CD4-positive, alpha-beta T cell treated with Interleukin-6 at 100 ng/mL for 8 hours (primary cell): ENCODE measurements at places on chromosomes 3 and 15.
A peak's percentile ranks its signal among the peaks of the same experiment; 100 is the strongest.

DNA sequence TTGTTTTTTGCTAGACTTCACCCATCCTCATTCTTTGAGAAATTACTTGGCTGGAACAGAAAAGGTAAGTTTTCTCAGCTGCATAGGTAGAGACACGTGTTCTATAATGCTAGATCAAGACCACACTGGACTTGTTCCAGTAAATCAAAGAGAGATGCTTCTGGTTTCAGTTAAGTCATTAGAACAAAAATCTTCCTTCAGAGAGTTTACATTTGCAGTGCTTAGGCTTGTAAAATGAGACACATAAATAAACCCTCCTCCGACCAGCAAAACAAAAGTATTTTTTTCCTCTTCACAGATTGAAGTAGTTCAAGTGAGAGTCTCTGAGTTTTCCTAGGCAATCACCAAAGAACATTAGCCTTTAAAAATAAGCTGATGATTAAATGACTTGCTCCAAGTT, 87.3 kb upstream of the PROK2 start:
- DNase-seq = no peak

- no peak for DNase-seq
Observed at GRCh38 chr15:74027688-74028087, 33.2 kb downstream of the PML start.

GRCh38 chr3:65701516-65701915, 337.2 kb downstream of the MAGI1 start:
- no peak for DNase-seq

GRCh38 chr15:40877694-40878093, 3.7 kb upstream of the RHOV start:
- no peak for DNase-seq

DNA sequence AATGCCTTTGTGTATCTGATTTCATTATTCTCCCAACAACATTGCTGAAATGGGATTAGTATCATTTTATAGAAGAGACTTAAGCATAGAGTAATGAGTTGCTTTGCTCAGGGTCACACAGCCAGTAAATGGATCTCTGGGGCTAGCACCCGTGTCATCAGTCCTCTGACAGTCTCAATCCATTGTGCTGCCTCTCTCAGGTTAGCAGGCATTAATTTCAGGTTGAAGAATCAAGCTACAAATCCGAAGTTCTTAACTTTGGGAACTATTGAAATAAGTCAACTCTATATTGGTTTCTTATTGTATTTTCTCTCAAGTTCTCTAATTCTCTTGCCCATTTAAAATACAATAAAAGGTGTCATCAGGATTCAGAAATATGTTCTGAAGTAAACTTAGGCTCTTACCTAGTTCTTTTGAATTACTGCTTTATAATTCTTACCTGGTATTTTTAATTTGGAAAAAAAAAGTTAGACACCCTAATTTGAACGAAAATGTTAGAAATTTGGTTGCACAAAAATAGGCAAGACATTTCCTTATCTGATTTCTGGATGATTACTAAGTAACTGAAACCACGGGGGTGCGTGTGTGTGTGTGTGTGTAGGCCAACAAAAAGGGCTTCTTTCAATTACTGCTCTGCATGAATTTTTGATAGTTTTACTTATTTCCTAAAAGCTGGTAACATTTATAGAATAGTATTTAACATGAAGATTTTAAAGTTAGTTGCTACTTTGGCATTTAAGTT, 189.8 kb downstream of the MBNL1 start:
- DNase-seq = no peak

DNA sequence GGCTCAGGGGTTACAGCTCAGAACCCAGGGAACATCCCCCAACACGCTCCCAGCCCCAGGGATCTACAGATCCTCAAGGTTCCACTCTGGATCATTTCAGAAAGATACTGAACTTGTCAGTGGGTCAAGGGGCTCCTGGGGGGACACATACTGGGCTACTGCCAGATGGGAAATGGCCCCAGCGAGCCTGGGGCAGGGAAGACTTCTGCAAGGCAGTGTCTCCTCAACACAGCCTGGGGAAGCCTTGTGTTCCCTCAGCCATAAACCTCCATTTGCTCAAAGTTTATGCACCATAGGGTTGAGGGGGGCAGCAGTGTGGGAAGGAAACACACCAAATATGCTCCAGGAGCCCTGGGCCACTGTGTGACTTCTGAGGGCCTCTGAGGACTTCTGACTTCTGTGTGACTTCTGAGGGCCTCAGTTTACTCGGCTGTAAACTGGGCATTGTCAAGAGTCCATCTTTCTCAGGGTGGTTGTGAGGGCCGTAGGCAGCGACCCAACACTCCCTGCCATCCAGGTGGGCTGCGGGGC, 58.4 kb downstream of the IQSEC1 start:
- no peak for DNase-seq

DNA sequence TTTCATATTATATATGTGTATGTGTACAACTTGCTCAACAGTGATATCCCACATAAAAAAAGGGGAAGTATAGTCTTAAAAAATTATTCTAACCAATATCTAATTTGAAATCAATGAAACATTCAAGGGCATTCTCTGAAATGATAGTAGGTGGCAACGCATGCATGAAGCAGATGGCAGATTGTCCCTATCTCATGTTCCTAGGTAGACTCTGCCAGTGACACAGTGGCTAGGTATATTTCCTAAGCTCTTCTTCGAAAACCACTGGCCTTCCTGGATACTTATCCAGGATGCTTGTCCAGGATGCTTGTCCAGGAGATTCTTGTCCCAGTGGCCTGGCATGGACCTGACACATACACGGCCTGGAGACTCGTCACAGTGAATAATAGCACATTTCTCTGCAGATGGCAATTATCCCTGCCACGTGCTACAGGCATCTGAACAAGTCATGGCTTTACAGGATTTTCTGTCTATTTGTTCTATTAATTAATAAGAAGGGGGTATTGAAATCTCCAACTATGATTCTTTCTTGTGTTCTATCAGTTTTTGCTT, 54.9 kb downstream of the OCA2 start:
- DNase-seq = no peak

- no peak for DNase-seq
Observed at GRCh38 chr3:27509376-27509775, 25.2 kb upstream of the SLC4A7 start.

DNA sequence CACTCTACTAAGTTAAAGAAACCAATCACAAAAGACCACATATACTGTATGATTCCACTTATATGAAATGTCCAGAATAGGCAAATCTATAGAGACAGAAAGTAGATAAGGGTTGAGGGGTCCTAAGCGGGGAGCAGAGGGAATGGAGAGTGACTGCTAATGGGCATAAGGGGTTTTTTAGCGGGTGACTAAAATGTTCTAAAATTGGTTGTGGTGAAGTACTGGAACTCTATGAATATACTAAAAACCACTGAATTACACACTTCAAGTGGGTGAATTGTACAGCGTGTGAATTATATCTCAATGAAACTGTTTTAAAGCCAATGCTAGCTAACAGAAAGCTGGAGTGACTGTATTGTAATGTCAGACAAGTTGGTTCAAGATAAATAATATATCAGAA, 33.3 kb downstream of the KPNA1 start:
- no peak for DNase-seq

DNA sequence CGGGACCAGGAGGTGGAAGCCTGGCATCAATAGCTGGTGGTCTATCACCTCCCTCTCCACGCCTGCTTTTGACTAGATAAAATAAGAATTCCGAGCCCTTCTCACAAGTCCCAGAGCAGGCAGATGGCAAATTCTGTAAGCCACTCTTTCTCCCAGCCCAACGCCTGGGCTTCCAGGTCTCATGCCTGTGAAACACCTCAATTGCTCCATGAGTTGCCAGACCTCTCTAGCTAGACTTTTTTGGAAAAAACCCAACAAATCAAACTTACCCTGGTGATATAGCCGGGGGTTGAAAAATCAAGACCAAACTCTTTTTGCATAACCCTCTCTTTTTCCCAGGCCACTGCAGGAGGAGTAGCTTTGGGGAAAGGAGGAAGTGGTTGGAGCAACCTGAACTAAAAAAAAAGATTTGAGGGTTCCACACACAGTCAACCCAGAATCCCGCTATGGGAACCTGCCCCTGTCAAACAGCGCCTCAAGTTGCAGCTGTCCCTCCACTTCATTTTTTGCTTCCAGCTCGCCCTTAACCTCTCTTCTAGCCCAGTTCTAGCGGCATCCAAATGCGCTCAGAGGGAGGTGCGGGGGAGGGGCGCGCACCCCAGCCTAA, 7.0 kb downstream of the BHLHE40 start:
- DNase-seq = no peak

DNA sequence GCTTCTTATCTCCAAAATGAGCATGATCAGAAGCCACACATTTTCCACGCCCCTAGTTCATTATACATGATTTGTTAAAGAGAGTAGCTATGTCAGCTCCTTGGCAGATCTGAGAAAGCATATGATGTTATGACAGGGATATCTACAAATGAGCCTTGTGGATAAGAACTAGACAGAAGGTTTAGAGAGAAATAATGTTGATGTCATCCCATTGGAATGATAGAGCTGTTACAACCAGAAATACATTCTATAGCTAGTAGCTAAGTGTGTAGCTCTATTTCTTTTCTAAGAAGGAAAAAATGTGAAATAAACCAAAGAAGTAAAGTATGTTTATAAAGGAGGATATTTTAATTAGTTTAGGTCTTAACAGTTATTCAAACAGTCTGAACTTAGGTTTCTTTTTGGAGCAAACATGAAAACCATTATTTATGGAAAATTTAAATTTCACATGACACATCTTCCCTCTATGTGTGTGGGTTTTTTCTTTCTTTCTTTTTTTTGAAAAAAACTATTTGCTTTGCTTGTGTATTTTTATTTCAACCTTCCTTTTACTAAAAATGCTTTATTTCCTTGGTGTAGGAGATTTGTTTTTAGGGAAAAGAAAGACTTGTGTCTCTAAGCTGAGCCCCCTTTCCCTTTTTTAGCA, 167.7 kb downstream of the GHSR start:
- no peak for DNase-seq

DNA sequence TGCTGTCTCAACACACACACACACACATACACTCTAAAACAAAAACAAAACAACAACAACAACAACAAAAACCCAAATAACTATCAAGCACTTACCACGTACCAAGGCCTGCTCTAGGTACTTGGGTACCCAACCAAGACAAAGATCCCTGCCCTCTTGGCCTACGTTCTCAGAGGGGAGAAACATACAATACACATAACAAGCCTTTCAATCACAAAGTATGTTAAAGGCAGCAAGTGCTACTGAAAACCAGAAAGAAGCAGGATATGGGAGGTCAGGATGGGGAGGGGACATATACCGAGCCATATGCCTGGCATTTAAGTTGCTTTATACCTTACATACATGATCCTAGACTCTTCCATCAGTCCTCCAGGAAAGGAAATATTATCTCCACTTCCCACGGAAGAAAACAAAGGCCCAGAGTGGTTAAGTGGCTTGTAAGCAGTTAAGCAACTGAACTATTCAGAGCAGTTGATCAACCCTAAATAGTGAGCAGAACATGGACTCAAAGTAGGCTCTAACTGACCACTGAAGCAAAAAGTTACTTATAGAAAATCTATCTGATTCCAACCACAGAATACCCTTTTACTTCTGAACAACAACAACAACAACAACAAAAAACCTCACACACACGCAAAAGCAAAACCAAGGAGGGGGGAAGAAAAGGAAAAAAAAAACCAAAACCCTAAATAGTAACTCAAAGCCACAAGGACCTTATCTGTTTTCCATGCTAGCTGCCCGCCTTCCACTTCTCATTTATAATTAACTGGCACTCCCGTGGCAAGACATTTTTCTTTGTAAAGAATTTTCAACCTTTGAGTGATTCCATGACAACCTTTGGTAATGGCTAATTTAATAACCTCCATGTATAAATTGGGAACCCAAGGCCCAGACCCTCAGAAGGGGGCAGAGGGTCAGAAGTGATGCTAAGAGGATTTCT, 21.0 kb downstream of the PRICKLE2 start:
- DNase-seq = no peak

GRCh38 chr3:121821421-121822199, 13.2 kb downstream of the IQCB1 start:
- no peak for DNase-seq

DNA sequence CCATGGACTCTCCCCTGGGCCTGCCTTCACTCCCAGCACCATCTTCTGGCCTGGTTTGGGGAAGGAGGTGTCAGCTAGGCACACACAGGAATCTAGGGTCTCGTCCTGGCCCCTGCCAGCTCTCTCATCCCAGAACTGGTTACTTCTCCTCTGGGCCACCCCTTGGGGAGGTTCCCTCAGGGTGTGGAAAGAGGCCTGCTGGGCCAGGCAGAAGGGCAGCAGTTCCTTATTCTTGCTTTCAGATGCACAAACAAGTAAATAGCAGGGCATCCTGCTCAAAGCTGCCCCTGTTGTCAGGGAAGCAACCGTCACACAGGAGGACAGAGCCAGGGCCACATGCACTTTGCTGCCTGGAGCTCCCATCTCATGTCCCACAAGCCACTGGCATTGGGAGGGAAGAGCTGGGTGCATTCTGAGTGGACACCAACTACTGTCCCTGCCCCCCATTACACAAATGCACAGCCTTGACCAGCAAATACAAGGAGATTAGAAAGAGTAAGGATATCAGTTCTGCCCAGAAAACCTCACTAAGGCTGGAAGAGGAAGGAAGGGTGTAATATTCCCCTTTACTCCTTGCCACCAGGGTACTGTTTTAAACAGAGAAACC, 108.8 kb upstream of the HACD2 start:
- no peak for DNase-seq

DNA sequence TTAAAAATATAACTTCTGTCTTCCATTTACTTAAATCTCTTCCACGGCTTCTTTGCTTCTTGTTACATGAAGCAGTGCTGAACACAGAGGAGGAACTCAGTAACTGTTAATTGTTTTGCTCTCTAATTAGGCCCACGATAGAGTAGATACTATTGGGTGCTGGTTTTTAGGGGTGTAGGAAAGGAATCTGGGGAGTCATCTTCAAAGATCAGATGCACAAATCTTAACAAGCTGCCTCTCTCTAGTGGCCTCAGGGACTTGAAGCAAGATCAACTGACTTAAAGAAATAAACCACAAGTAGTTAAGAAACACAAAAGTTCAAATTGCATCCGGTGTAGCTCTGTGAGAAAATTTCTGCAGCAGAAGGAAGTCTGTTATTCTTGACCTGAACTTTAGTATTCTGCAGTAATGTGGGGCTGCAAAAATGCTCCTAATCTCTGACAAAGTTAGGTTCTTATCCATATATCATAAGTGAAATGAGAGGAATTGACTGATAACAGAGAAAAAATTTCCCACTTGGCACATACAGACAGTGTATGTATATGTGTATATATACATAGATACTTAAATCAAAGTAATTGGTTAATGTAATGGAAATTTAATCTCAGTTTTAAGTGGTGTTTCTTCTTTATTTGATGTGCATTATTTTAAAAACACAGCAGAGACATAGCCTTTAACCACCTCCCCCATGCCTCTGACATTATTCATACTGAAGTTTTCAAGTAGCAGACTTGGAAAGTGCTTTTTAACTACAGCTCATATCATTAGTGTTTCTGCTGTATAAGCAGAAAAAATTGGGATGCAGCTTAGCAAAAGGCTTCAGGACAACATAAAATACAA, 51.8 kb downstream of the CHST2 start:
- DNase-seq = peak; percentile 41

DNA sequence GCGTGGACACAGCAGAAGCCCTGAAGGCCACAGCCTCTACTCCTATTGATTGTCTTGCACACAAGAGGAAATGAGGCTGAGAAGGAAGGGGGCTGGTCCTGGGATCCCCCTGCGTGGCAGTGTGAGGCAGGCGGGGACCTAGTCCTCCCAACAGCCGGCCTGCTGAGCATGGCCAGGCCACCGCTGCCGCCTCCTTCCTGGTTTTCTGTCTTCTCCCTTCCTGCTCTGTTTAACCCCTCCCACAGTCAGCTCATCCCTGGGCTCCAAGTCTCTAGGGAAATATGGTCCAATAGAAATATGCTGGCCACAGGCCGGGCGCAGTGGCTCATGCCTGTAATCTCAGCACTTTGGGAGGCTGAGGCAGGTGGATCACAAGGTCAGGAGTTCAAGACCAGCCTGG, 42.1 kb upstream of the HES1 start:
- no peak for DNase-seq
